Mesenteric fat pad (tissue), 1 donor: ENCODE measurements at places on chromosomes 1 and 21.

GRCh38 chr1:54806931-54807611 is 5.9 kb upstream of the TTC22 start:
- peak; percentile 83 for DNase-seq

DNA sequence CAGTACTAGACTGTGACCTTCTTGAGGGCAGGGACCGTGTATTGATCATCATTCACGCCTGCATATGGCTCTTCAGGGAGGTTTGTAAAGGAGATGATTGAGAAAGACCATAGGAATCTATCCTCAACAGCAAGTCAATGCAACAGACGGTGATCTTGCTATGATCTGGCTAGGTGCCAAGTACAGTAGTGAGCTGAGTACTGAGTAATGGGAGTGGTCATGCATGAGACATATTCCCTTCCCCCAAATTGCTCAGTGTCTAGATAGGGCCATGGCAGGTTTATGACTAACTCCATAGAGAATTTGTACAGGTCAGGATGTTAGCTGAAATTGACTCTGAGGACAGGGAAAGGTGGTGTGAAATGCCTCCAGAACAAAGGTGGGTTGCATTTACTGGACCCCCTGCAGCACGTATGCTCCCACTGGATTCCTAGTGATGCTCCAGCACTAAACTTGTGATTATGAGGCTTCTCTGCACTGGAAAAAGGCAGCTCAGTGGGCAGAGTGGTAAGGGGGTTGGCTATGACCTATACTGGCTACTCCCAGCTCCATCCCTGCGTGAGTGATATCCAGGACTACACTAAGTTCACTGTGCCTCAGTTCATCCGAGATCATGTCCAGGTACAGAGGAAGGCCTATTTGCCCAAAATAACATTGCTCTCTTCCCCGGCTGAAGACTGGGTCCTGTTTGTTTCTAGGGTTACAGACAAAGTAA is 37.2 kb downstream of the KCNJ6 start:
- no peak for DNase-seq

- DNase-seq, result no peak
Measured at GRCh38 chr1:14949270-14949835, 204.2 kb upstream of the TMEM51 start.

GRCh38 chr1:192376374-192376773 is 59.6 kb downstream of the RGS21 start:
- DNase-seq, result no peak

- DNase-seq, result no peak
Measured at GRCh38 chr1:36174713-36175112, 18.8 kb downstream of the MAP7D1 start.

DNA sequence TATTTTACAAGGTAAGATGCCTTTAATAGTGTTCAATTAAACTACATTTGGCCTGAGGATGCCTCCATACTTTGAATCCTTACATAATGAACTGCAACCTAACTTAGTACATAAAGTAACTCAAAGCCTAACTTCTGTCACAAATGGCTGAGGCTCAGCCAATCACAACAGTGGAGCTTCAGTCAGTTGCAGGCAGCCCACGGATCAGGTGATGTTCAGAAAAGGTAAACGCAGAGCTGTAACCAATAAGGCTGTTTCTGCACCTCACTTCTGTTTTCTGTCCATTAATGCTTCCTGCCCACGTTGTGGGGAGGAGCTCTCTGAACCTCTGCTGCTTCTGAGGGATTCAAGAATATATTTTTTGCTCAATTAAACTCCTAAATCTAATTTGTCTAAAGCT is 94.8 kb upstream of the KIAA0040 start:
- DNase-seq, result no peak

DNA sequence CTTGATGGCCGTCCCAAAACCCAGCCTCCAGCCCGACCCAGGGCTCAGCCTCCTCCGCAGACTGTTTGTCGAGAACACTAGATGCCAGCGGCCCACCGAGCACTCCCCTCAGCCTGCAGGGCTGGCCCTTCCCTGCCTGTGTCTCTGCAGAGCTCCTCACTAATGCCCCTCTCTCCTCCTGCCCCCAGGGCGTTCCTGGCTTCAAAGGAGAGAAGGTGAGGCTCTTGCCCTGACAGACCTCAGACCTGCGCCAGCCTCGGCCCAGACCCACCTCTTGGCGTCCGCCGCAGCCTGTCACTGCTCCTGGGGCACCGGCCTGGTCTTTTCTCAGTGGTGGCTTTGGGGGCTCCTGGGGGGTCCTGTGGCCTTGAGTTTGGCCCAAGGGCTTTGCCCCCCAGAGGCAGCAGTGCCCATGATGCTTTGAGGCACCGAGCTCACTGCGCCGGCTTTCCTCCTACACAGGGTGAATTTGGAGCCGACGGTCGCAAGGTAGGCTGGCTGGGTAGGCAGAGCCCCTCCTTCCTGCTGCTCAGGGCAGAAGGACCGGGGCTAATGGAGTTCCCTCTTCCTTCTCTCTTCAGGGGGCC is 18.4 kb downstream of the COL6A2 start:
- DNase-seq, result peak; percentile 87

GRCh38 chr1:89179343-89179742 is 3.5 kb upstream of the GBP7 start:
- DNase-seq, result no peak

GRCh38 chr1:117967477-117967876 is 37.9 kb downstream of the WDR3 start:
- DNase-seq, result no peak

DNA sequence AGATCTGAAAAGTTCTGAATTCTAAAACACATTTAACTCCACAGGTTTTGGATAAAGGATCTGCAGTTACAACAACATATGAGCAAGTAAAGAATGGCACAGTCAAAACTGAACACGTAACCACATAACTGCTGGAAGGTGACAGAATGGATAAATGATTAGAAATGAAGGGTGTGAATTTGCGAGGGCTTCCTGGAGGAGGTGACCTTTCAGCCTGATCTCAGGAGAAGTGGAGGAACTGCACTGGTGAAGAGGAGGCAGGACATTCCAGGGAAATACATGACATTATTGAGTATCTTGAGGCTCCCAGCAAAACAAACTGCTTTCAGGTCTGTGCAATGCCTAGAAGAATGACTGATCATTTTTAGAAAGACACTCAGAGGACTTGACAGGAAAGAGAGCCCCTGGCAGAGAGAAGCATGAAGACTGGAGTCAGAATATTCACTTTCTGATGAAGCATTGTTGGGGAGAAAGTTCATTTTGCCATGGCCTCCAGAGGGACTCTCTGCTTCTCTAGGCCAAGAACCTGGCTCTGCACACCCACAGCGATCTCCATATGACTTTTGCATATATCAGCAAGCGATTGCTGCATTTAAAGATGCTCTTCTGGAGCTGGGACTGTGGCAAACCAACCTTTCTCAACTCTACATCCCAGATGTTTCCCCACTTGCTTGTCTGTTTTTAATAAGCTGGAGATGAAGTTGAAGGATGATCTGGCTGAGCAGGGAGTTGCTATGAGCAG is 122.7 kb upstream of the FAM78B start:
- no peak for DNase-seq

- DNase-seq, result no peak
Measured at GRCh38 chr1:214216779-214217178, 64.2 kb upstream of the SMYD2 start.

DNA sequence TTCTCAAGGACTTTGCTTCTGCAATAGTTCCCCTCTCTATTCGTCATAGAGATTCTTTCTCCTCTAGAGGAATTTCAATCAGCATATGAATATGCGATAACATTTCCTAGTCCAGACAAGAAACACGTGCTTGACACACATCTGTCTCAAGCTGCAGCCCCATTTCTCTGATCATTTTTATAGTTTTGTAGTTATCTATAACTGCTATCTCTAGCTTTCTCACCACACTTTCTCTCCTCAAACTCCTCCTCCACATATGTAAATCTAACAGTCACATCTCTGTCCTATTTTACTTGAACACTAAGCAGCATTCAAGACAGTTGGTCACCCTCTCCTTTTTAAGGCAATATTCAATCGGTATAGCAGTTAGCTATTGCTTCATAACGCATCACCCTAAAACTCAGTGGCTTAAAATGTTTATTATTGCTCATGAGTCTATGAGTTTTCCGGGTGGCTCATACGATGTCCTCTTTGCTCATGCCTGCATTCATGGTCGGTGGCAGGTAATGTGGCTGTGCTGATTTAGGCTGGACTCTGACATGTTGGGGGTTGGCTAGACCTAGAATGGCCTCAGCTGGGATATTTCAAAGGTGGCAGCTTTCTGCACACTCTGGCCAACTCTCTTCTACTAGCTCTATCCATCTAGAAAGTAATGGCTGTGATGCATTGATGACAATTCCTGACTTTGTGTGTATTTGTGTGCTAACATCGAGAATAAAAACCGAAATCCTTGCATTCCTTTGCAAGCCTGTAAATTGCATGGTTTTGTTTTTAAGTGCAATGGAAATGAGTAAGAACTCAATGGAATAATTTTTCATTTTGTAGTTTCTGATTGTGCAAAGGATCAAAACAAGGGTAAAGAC is 20.6 kb downstream of the ATP6V1G3 start:
- no peak for DNase-seq

DNA sequence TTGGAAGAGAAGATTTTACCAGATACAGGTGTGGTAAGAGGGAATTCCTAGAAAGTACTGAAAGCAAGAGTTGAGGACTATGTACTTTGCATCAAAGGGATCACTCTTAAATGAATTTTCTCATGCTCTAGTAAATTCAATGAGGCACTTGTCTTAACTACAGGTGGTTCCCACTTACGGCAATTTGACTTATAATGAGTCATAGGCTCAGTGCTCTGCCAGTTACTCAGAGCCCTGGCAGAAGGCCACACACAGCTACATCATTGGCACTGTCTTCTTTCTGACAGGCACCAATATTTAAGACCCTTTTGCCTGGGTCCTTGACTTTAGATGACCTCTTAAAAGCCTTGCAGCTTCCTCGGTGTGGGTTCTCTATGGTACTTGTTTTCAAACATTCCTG is 15.9 kb upstream of the ADAMTS5 start:
- no peak for DNase-seq

GRCh38 chr1:180188091-180188506 is 33.4 kb downstream of the QSOX1 start:
- no peak for DNase-seq

- DNase-seq, result no peak
Measured at GRCh38 chr1:71919811-71920509, 362.4 kb downstream of the NEGR1 start.

- DNase-seq, result no peak
Measured at GRCh38 chr1:111553196-111553595, 49.8 kb upstream of the ADORA3 start.

- DNase-seq, result no peak
Measured at GRCh38 chr21:25496825-25497482, 110.3 kb downstream of the MRPL39 start.

- no peak for DNase-seq
Measured at GRCh38 chr1:178134061-178134460, 40.2 kb downstream of the RASAL2 start.

DNA sequence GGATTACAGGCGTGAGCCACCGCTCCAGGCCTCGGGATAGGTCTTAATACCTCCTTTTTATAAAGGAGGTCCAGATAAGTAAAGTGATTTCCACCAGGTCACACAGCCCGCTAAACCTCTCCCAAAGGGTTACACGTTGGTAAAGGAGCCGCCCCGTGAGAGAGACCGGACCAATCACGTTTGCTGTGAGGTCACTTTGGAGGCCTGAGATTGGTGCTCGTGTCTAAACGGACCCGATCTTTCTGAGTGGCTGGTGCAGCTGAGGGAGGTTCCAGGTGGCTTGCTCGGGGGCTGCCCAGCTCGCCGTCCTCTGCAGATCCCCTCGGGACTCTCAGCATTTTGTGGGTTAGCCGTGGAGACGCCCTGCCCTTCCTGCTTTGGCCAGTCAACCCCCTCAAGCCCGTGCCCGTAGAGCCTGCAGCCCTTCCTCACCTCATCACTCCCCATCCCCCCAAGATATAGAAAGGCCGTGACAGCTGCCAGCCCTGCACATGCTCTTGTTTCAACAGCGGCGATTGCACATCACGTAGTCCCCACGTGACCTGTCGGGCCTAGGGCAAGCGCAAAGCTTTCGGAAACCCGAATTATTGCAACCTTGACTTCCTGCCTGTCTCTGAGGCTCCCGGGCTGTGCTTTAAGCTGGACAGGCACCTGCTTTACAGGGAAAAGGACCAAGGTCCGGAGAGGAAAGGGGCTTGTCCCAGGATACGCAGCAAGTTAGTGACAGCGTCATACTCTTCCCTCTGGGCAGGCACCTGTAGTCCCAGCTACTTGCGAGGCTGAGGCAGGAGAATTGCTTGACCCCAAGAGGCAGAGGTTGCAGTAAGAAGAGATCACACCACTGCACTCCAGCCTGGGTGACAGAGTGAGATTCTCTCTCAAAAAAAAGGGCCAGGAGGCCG is 5.0 kb upstream of the COA7 start:
- DNase-seq, result peak; percentile 94

- no peak for DNase-seq
Measured at GRCh38 chr1:212070720-212071302, 35.3 kb downstream of the DTL start.

DNA sequence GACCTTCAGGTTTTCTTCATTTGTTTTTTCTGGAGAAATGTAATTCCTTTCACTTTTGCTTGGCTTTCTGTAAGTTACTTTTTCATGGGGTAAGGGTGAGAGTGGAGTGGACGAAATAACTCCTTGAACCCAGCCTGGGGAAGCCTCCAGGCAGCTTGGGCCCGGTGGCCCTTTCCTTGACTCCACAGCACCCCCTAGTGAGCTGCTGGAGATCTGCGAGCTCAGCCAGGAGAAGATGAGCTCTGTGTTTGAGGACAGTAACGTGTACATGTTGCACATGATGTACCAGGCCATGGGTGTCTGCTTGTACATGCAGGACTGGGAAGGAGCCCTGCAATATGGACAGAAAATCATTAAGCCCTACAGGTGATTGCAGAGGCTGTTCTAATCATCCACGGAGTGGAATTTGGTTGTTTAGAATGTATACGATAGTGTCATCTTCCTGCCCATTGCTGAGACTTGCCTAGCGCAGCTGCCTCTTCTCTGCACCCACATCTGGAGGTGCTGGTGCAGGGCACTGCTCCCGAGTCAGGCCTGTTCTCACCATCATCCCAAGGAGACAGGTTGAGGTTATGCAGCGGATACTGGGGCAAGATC is 51.0 kb downstream of the SMYD2 start:
- DNase-seq, result no peak

- DNase-seq, result no peak
Measured at GRCh38 chr1:41423511-41424191, 60.8 kb downstream of the EDN2 start.

- DNase-seq, result no peak
Measured at GRCh38 chr1:68361346-68361910, 88.3 kb downstream of the RPE65 start.
